ENCODE measurements at places on chromosomes 5 and 9. TPM values are rescaled to one million over a fixed set of nuclear protein-coding genes. Genes with fewer than 3 reads are reported as not detected.

DNA sequence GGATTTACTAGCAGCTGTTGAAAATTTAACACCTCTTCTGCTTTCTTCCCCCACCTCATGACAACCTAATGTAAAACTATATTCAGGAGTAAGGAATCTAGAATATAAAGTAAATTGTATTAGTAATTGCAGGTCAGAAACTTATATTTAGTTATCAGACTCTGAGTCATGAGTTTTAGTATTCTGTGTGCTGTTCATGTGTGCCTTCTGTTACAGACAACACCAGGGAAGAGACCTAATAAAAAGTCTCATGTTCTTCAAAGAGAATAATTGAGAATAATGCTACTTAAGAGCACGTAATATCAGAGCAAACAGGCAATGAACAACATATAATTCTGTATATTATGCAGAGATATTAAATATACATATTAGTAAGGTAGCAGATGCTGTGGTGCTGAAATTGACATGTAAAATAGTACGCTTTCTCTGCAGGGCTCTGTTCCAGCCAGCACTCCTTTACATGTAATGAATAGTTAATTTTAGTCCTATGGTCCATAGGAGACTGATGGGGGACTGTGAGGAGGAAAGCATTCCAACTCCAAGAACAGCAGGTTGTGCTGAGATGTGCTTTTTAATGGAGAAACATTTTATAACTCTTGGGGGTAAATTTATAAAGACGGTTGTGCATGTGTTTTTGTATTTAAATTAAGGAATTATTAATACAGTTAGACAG is 106.4 kb downstream of the ZSWIM6 start:
- no peak for DNase-seq

Gene FAM120A
- 78.4 TPM for polyA plus RNA-seq

Gene PCAT7
- 0.41 TPM for polyA plus RNA-seq

DNA sequence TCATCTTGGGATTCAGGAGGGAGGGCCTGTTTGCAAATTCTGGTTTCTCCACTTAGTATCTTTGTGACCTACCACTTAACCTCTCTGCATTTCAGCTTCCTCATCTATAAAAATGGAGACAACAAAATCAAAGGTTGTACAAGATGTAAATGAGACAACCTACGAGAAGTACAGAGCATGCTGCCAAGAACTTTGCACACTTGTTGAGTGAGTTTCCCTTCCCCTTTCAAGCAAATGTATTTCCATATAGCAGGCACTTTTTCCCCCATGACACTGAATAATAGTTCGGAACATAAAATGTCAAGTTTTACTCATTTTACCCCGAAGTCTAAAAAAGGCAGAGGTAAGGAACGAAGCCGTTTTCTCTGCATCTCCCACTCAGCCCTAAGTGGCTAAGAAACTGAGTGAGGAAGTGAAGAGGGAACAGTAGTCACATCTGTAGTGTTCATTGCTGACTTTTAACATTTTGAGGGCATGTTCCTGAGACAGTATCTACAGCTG is 159.0 kb downstream of the TLE1 start:
- no peak for DNase-seq

DNA sequence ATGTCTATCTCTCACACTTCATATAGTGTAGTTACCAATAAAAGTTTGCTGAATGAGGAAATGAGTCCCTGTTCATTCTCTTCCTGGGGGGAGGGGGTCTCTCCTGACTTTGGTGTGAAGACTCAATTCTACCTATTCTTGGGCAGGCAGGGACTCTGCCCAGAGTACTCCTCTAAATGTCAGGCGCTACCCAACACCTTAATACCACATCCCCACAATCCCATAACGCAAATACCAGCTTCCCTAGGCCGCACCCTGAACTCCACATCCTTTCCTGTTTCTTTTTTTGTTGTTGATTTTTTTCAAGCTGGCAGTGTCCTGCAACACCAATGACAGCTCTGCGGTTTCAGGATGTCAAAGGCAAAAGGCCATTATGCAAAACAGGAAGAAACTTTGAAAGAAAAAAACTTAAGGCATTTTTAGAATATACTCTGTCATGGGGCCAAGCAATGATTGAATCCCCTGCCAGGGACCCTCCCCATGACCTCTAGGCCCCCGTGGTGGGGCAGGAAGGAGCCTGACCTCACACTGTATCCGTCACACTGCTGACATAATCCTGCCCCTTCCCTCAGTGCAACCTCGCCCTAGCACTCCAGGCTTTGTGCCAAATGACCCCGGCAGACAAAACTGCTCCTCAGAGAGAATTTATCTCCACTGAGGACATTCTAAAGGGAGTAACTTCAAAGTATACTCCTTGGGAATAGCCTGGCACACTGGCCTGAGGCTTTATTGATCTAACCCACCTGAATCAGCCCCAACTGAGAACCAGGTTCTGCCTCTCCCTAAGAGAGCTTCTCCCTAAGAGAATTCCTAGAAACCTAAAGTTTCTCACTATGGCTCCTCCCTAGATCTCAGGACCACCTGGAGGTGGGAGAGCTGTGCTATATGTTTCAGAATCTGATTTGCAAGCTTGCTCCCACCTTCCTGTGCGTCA is 8.0 kb downstream of the B4GALT1 start:
- no peak for DNase-seq

DNA sequence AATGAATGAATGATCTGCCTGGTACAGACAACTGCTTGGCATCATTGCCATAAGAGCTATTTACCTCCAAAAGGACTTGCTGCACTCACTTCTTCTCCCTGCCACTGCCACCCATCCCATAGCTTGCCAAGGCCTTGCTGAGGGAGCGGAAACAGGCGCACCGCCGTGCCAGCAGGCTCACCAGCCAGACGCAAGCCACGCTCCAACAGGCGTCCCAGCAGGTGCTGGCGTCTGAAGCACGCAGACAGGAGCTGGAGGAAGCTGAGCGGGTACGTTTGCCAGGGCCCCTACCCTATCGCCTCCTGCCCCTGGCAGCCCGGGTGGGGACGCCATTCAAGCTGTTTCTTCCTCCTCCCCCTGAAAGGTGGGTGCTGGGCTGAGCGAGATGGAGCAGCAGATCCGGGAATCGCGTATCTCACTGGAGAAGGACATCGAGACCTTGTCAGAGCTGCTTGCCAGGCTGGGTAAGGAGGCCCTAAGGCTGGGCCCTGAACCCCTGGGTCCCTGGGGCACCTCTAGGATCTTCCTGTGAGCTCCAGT is 8.9 kb upstream of the AIF1L start:
- no peak for DNase-seq

GRCh38 chr9:89360465-89360864 is 42.2 kb downstream of the SECISBP2 start:
- DNase-seq = no peak

DNA sequence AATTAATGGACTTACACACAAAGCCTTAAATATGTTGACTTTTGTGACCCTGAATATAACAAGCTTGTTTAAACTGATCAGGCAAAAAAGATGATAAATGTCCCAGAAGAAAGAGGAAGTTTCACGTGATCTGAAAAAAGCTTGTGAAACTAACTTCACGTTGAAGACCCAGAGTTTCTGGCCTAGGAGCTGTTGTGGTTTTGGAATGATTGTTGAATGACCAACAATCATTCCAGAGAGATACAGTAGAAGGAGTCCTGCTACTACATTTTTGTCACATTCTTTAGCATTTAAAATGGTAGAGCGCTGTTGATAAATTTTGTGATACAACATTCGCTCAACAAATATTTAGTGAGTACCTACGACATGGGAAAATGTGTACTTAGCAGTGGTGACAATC is 143.1 kb upstream of the FBN2 start:
- no peak for DNase-seq

- no peak for DNase-seq
Observed at GRCh38 chr9:28747351-28747985, 1174.2 kb upstream of the C9orf72 start.

- no peak for DNase-seq
Observed at GRCh38 chr5:179730356-179730755, 2.3 kb upstream of the MAML1 start.

All from renal pelvis (tissue), 12 donors.